ENCODE measurements at places on chromosomes 2 and 18. TPM values are rescaled to one million over a fixed set of nuclear protein-coding genes. Genes with fewer than 3 reads are reported as not detected.

GRCh38 chr2:25701801-25702200, 28.4 kb upstream of the DTNB start:
- H3K4me1 ChIP-seq, result no peaks in the 10 kb centered on the region
- H3K4me3 ChIP-seq, result no peak overlapping the region
- no peaks in the 10 kb centered on the region for H3K27me3 ChIP-seq
- H3K36me3 ChIP-seq, result no peaks in the 10 kb centered on the region
- DNase-seq, result no peak

DNA sequence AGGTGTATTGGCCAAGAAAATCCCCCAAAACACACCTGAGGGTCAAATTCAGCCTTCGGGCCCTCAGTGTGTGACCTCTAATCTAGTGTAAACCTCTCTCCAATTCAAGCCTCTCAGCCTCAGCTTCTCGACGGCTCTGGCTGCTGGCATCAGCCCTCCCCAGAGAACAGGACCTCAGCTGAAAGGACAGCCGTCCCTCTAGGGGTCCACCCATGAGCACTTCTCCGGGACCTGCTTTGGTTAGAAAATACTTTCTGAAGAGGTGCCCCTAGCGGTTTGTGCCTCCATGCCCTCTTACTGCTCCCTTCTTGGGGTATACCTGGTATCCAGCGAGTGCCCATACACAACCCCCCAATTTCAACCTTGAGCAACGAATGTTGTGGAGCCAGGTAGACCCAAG, 48.8 kb downstream of the INHBB start:
- H3K27me3 ChIP-seq, result no peaks in the 10 kb centered on the region
- peaks cover 48% of the 10 kb centered on the region for H3K4me1 ChIP-seq
- no peak overlapping the region for H3K4me3 ChIP-seq
- H3K36me3 ChIP-seq, result no peaks in the 10 kb centered on the region

DNA sequence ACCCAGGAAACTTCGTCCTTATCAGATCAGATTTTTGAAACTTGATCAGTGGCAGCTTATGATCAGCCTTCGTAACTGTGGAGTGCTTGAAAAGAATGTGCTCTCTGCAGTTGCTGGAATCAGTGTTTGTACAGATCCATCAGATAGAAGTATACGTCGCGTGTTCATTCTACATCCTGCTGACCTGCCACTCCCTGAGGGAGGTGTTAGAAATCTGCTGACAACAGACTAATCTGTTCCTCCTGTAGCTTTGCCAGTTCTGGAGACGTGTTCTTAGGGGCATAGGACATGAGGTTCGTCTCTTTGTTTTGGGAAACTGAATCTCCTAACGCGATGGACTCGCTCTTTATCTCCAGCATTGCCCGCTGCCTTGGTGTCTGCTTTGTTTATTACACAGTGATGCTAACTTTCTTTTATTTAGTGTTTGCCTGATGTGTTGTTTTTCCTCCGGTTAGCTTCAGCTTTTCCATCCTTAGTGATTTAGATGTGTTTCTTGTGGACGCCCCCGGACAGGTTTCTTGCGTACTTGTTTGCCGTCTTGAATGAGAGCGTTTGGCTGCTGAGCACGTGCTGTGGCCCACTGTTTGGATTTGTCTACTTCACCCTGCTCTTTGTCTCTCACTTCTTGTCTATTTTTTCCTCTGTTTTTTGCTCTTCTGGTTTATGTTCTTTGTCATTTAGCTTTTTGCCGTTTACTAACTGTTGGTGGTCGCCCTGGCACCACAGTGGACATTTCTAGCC, 17.4 kb upstream of the GAL3ST2 start:
- peaks cover 18% of the 10 kb centered on the region for H3K36me3 ChIP-seq
- H3K4me3 ChIP-seq, result no peak overlapping the region
- no peaks in the 10 kb centered on the region for H3K4me1 ChIP-seq
- H3K27ac ChIP-seq, result no peak overlapping the region
- DNase-seq, result no peak

DNA sequence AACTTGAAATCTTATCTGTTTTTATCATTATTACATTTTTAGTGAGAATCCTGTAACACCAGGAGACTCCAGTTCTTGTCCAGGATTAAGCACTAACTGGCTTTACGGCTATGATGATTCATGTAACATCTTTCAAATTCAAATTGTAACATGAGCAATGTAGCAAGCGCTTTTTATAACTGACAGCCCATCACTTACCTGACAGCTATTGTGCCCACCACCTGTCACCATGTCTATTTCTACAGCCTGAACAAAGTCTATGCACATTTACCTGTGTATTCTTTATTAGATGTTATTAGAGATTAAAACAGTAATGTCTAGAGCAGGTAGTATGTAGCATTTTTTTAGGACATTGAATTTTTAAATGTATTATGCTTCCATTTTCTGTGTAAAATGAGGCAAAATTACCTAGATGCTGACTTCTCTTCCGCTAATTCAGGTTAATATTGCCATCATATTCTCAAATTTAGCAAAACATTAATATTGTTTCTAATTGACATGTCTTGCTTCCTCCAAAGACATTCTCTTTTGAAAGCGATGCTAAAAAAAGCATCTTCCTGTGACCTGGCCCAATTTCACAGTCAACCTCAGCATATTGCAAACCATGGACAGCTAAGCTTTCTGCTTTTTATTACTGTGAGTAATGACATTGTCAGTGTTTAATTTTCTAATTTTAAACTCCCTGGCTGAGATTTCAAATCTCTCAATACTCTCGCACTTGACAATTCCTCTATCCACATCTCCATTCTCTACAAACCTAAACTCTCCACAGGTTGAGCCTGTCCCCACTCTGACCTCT, 37.8 kb downstream of the RIT2 start:
- H3K27me3 ChIP-seq, result no peaks in the 10 kb centered on the region
- H3K4me1 ChIP-seq, result no peaks in the 10 kb centered on the region
- no peak for DNase-seq
- no peak overlapping the region for H3K27ac ChIP-seq

DNA sequence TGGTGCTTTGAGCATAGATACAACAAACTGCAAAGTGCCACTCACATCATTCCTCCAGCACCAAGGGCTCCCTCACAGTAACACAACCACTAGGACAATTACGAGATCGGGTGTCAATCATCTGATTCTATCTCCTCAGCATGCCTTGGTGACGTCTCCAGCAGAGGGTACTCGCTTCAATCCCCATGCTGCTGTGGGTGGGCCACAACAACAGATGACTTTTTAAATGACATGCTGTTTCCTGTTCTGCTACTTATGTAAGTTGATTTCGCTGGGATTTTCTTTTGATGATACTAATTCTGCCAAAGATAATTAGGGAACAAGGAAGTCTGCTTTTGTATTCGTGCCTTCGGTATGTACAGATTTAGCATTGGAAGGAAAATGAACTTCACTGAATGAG, 1113.0 kb downstream of the BCL11A start:
- no peak overlapping the region for H3K27ac ChIP-seq
- H3K4me3 ChIP-seq, result no peak overlapping the region
- no peaks in the 10 kb centered on the region for H3K36me3 ChIP-seq

DNA sequence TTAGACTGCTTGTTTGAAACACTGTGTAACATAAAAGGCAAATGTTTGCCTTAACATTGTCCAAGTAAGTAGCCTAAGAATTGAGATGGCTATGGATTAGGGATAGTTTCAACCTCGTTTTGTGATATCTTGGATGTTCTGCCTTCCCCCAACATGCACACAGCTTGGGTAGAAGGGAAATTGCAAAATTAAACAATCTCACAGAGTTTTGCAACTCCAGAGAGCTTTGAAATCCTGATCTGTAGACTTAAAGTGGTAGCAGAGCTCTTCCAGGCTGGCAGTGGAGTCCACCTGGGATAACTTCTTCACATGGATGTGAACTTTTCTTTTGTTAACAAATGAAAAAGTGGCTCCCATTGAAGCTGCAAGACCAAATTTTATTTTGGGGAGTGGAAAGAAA, 59.6 kb downstream of the CHRNA1 start:
- H3K27ac ChIP-seq, result no peak overlapping the region
- no peaks in the 10 kb centered on the region for H3K4me1 ChIP-seq
- no peak for DNase-seq
- H3K27me3 ChIP-seq, result no peaks in the 10 kb centered on the region

SNTG2 gene
- 11.3 TPM for total RNA-seq

All from thyroid gland (tissue), 4 donors.